WTC11 (cell line): ENCODE measurements at places on chromosomes 2 and 18.

DNA sequence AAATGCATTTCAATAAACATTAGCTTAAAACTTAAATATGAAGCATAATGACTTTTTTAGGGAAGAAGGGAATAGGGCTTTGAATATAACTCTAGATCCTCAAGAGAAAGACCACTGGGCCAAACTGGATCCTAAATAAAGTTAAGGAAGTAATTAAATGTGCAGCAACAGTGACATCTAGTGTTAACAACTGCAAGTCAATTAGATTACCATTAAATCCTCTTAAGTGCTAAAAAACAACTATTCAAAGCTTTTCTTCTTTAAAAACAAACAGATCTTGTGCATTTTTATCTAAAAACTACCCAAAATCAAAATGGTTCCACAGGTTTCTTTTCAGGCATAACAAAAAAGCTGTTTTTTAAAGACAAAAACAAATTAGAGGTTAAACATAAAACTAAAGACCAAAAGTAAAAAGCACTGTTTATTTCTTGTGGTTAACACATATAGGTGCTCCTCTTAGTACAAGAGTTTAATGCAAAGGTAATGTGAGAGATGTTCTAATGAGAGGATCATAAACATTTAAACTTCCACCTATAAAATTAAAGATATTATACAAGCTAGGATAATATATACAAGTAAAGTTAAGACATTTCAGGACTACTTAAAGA is 111.4 kb downstream of the THADA start:
- DNase-seq = no peak

DNA sequence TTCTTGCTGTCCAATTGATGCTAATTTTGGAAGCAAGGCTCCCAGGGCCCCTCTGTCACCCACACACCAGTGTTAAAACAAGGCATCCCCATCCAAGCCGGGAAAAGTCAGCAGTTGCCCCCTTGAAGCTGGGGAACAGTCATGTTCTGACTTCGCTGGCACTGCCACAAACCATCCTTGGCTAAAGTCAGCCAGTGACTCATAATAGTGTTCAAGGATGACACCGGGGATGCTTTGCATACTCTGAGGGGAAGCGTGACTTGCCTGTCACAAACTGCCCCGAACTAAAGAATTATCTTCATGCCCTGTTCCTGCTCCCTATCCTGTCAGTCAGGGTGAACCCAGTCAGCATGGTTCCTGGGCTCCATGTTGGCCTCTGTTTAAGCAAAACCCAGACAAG is 37.0 kb downstream of the TGFA start:
- DNase-seq = no peak

- DNase-seq = no peak
Measured at GRCh38 chr2:157842106-157842879, 33.8 kb downstream of the ACVR1 start.

- no peak for DNase-seq
Measured at GRCh38 chr2:10460366-10460796, 12.3 kb upstream of the ODC1 start.

DNA sequence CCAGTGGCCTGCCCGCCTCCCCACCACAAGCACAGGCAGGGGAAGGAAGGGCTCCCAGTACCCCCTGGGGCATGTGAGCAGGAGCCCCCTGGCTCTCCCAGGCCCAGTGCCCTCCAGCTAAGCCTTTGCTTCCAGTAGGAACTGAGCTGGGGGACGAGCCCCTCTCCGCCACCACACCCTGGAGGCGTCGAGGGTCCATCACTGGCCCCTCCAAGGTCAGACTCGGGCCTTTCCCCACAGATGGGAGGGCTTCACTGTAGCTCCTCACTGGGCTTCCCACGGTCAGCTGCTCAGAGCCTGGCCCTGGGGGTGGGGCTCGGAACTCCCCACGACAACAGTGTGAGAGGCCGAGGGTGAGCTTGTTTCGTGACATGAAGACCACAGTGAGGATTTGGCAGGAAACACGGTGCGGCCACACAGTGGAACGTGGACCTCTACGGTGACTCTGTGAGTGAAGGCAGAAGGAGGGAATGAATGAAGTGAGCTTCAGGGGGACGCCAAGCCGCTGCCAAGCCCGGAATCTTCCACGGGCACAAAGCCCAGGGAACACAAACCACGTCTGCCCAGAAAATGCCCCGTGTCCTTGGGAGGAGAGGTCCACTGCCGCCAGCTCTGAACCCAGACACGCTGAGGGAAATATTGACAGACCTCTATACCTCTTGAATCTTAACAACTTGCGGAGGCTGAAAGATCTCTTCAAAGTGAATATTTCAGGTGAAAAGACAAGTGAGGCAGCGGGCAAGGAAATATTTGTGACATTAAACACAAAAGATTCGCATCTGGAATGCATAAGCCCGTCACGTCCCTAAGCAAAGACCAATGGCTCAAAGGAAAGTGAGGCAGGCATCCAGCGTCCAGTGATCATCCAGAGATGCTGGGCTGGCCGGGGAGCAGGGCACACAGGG is 144.8 kb upstream of the GPC1 start:
- DNase-seq = no peak

- DNase-seq = no peak
Measured at GRCh38 chr18:44054514-44054913, 626.2 kb upstream of the SETBP1 start.

DNA sequence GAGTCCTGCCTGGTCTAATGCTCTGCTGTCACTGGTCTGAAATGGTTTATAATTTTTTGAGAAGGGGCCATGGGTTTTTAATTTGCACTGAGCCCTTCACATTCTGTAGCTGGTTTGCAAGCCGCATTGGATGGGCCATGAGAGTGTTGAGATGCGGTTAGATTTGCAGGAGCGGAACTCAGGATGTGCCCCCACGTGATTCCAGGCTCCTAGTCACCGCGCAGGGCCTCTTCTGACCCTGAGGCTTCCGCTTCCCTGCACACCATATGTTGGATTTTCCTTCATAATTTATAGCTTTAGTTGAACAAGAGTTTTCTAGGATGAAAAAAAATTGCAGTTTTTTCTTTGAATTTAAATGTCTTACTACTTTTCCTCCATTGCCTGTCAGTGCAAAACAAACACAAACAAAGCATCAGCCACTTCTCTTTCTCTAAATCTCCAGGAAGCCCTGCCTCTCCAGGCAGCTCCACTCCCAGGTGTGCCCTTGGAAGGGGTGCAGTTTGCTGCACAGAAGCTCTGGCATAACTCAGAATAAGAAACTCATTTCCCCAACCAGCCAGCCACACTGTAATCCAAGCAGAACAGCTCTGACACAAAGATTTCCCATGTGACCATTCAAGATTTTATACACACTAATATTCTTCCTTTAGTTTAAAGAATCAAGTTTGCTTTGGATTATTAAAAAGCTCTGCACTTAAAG is 18.4 kb upstream of the TPO start:
- DNase-seq = no peak

GRCh38 chr2:15622214-15622613 is 30.5 kb downstream of the DDX1 start:
- no peak for DNase-seq

GRCh38 chr2:2648094-2648493 is 317.0 kb upstream of the MYT1L start:
- no peak for DNase-seq

- no peak for DNase-seq
Measured at GRCh38 chr2:105186967-105187498, 54.5 kb upstream of the GPR45 start.

DNA sequence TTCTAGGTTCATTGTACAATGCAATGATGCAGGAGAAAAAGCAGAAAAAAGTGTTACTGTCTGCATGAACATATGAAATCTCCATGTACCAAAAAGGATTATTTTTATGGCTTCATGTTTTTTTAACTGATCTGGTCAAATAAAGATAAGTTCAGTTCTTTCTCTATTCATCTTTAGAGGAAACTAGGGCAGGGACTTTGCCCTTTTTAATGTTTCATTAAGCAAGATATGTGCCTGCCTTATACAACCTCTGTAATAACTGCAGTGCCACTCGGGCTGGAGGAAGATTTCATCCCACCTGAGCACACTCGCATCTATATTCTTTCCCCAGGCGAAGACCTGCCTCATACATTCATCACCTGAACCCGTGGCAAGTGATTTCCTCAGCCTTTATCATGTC is 157.9 kb upstream of the DDX18 start:
- DNase-seq = no peak

- no peak for DNase-seq
Measured at GRCh38 chr2:180048251-180048650, 41.2 kb upstream of the CWC22 start.
